Activated naive CD8-positive, alpha-beta T cell treated with anti-CD3 and anti-CD28 coated beads, Interleukin-2, amount 10 ng/mL, durations not matched to agents 7 days and 5 days (primary cell): ENCODE measurements at places on chromosomes 6 and 20. TPM values are rescaled to one million over a fixed set of nuclear protein-coding genes. Genes with fewer than 3 reads are reported as not detected.

DNA sequence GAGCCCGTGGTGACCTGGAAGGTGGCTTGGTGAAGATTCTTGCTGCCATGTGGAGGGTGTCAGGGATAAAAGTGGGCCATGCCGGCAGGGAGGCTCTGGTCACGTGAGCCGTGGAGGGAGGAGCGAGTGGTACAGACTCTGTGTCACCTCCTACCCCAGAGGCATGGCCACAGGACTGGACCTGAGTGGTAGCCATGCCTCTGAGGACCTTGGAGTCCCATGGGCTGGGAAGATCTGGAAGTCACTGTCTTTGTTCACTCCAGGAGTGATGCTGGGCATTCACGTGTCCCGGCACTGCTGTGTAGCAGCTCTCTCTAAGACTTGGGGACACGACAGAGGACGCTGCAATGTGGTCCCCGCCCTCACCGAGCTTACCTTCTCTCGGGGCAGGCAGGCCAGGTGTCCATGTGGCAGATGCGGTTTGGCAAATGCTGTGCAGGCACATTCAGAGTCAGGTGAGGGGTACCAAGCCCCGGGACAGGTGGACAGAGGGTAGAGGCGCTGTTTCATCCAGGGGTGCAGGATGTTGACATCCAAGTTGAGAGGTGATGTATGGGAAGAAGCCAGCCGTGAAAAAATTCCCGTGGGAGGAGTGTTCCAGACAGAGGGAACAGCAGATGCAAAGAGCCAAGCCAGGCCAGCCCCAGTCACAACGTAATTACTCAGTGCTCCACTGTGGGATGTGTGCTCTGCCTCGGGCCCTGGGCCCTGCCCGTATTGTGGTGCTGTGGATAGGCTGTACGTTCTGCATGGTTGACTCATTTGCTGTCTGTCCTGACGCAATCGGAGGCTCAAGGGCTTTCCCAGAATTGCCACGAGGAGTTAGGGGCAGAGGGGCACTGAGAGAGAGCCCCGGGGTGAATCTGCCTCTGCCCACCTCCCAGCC is 307.8 kb downstream of the TAF4 start:
- H3K4me3 ChIP-seq, result no peak overlapping the region
- H3K27ac ChIP-seq, result no peak overlapping the region
- no peaks in the 10 kb centered on the region for H3K27me3 ChIP-seq
- H3K36me3 ChIP-seq, result no peaks in the 10 kb centered on the region

Gene ESF1
- 11.4 TPM for total RNA-seq

DNA sequence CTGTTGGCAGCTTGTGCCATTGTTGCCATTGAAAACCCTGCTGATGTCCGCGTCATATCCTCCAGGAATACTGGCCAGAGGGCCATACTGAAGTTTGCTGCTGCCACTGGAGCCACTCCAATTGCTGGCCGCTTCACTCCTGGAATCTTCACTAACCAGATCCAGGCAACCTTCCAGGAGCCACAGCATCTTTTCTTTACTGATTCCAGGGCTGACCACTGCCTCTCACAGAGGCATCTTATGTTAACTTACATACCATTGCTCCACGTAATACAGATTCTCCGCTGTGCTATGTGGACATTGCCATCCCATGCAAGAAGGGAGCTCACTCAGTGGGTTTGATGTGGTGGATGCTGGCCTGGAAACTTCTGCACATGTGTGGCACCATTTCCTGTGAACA is 221.8 kb upstream of the FAM83B start:
- H3K27me3 ChIP-seq, result no peaks in the 10 kb centered on the region
- H3K4me1 ChIP-seq, result no peaks in the 10 kb centered on the region
- H3K27ac ChIP-seq, result no peak overlapping the region

Gene MOXD1
- not detected for total RNA-seq

DNA sequence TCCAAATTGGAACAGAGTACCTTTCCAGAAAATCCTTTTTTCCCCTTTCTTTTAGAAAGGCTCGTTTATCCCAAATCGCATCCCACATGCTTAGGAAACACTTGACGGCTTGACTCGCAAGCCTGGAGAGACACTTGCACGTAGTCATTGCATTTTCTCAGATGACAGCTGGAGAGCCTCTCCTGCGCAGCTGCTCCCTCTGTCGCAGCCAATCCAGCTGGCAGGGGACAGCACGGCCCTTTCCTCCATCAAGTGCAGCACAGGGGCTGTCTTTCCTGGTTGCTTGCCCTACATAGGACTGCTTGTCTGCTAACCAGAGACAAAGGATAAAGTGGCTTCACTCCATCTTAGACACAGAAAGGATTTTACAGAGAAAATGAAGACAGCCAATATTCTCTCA is 77.6 kb upstream of the RGS17 start:
- no peaks in the 10 kb centered on the region for H3K36me3 ChIP-seq
- H3K4me1 ChIP-seq, result peaks cover 7% of the 10 kb centered on the region
- H3K27ac ChIP-seq, result no peak overlapping the region
- H3K4me3 ChIP-seq, result no peak overlapping the region

Gene GJA10
- not detected for total RNA-seq

DNA sequence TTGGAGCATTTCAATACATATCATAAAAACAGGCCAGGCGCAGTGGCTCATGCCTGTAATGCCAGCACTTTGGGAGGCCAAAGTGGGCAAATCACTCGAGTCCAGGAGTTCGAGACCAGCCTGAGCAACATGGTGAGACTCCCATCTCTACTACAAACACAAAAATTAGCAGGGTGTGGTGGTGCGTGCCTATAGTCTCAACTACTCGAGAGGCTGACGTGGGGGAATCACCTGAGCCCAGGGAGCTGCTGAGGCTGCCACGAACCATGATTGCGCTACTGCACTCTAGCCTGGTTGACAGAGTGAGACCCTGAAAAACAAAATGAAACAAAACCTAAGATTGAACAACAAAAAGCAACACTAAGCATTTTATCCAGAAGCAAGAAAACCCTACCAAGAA is 47.2 kb downstream of the BACH2 start:
- H3K4me1 ChIP-seq, result peaks cover 60% of the 10 kb centered on the region
- H3K4me3 ChIP-seq, result peak overlapping the region; percentile 70
- H3K27me3 ChIP-seq, result no peaks in the 10 kb centered on the region
- peak overlapping the region; percentile 92 for H3K27ac ChIP-seq

Gene HLA-C
- total RNA-seq, result 1,360 TPM

Gene UBE2C
- total RNA-seq, result 153 TPM

DNA sequence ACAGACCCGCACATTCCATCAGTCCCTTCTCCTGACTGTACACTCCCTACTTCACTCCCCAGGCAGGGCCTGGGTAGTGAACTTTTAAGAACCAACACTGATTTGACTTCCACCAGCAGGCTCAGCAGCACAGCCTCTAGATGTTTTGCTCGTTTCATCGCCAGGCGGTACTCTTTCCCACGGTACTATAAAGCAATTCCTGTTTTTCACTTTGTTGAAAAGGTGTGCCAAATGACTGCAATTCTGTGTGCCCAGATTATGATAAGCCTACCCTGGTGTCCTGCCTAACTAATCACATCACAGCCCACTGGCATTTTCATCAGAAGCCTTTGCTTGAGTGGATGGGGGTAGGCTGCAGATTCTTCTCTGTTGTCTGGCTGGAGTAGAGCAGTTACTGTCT is 12.9 kb upstream of the WTAP start:
- H3K4me1 ChIP-seq, result peaks cover 2% of the 10 kb centered on the region
- no peak for DNase-seq
- H3K27me3 ChIP-seq, result no peaks in the 10 kb centered on the region
- H3K36me3 ChIP-seq, result peaks cover under 1% of the 10 kb centered on the region

GRCh38 chr6:103154779-103155572 is 1704.7 kb downstream of the HACE1 start:
- H3K27me3 ChIP-seq, result no peaks in the 10 kb centered on the region
- no peaks in the 10 kb centered on the region for H3K36me3 ChIP-seq
- no peak for DNase-seq
- no peak overlapping the region for H3K27ac ChIP-seq

DNA sequence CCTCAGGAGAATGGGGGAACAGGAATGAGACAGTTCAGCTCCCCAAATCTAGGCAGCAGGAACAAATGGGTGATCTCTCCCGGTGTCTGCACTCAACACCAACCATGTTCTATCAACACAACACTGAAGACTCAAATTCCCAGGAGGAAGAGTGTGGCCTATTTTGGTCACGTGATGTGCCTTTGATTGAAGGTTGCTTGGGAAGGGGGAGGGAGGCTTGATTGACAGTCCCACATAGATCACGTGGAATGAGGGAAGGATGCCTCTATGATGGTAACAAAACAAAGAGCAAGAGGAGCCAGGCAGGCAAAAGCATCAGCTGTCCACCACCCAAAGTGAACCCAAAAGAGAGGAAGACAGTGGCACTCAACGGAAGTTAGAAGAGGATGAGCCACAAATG is 364.8 kb downstream of the KIF16B start:
- H3K4me1 ChIP-seq, result no peaks in the 10 kb centered on the region
- no peak for DNase-seq
- H3K27ac ChIP-seq, result no peak overlapping the region

GRCh38 chr6:67717281-67717680 is 917.8 kb upstream of the ADGRB3 start:
- no peaks in the 10 kb centered on the region for H3K4me1 ChIP-seq
- no peak overlapping the region for H3K27ac ChIP-seq
- no peaks in the 10 kb centered on the region for H3K36me3 ChIP-seq
- no peak overlapping the region for H3K4me3 ChIP-seq
- DNase-seq, result no peak

GRCh38 chr6:141123497-141123896 is 1009.2 kb upstream of the GJE1 start:
- H3K27me3 ChIP-seq, result no peaks in the 10 kb centered on the region
- H3K4me3 ChIP-seq, result no peak overlapping the region
- no peak for DNase-seq
- H3K36me3 ChIP-seq, result no peaks in the 10 kb centered on the region
- H3K27ac ChIP-seq, result no peak overlapping the region

DNA sequence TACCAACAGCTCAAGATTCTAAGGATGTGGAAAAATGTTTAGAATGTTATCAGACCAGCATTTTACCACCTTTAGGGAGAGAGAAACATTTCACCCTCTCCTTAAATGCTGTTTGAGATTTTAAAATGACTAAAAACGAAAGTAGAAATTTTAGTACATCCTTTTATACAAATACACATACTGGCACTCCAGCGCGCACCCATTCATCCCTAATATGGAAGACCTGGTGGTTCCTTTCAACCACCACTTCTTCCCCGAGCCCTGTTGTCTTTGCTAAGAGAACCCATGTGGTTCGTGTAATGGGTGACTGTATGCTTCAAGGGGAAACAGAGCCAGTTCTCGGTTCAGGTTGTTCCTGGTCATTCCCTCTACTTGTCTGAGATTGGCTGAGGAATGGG is 21.3 kb downstream of the SPATA2 start:
- H3K4me3 ChIP-seq, result peak overlapping the region; percentile 49
- peaks cover 3% of the 10 kb centered on the region for H3K36me3 ChIP-seq
- no peak for DNase-seq
- peak overlapping the region; percentile 72 for H3K27ac ChIP-seq

Gene XKR7
- not detected for total RNA-seq

DNA sequence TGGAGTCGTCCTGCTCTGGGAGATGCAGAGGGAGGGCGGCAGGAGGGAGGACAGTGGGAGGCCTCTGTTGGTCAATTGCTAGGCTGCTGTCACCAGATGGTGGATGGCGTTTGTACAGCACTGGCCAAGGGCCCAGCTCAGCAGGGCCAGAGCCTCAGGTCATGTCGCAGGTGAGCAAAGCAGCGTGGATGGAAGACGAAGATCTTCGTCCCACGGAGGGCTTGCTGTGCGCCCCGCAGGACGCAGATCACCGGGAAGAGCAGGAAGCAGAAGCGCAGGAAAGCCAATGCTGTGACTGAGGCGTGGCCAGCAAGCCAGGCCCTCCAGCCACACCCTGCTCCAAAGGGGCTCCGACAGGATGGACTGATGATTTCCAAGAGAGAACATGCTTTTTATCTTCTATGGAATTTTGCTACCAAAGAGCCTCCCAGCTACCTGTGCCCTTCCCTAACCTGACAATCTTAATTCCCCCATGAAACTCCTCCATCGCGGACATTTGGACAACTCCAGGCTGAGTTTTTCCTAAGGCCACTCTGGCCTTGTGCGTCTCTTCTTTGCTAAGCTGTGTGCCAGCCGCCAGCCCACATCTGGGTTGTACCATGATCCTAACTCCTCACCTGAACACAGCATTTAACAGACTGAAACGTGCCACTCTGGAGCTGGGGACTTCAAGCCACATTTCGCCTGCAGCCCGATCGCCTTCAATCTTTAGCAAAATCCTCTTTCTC is 3.5 kb upstream of the SLCO4A1 start:
- no peak overlapping the region for H3K27ac ChIP-seq
- H3K4me1 ChIP-seq, result peaks cover 17% of the 10 kb centered on the region
- no peak for DNase-seq

- no peaks in the 10 kb centered on the region for H3K4me1 ChIP-seq
- no peak overlapping the region for H3K4me3 ChIP-seq
- no peaks in the 10 kb centered on the region for H3K36me3 ChIP-seq
- DNase-seq, result no peak
Observed at GRCh38 chr20:60691966-60692615, 560.0 kb upstream of the CDH4 start.

Gene EPPIN
- total RNA-seq, result not detected

Gene KIF13A
- 0.54 TPM for total RNA-seq

DNA sequence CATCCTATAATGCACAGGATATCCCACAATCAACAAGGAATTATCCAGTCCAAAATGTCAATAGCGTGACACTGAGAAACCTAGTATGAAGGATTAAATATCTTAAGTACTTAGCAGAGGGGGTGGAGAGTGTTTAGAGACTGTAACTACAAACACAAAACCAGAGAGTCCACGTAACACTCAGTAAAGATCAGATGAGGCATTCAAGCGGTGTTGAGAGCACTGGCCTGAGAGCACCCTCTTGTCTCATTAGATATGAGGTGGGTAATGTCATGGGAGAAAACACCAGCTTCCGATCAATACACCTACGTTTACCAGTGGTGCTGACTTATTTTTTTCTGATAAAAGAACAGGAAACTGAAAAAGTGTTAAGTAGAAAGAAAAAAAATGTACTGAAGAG is 2.3 kb downstream of the FAM184A start:
- H3K36me3 ChIP-seq, result peaks cover 2% of the 10 kb centered on the region
- no peak for DNase-seq
- H3K4me3 ChIP-seq, result peak overlapping the region; percentile 72
- no peak overlapping the region for H3K27ac ChIP-seq

DNA sequence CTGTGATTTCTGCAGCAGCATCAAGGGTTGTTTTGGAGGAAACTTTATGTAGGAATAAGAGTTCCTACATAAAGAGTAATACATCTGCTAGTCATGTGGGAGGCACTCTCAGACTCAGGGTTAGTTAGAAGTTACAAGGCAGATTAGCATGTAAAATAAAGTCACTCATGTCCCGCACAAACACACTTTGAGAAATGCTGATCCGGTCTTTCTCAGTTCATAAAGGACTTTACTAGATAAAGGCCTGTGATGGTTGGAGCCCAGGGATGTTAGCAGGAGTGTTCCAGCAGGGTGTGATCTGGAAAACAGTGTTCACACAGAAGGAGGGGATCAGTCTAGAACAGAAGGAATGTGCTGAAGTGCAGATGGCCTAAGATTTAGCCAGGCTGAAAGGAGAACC is 33.1 kb upstream of the NOP56 start:
- H3K36me3 ChIP-seq, result no peaks in the 10 kb centered on the region
- no peak overlapping the region for H3K27ac ChIP-seq
- DNase-seq, result no peak
- H3K27me3 ChIP-seq, result peaks cover 27% of the 10 kb centered on the region
